ENCODE measurements at places on chromosomes 12 and 14. TPM values are rescaled to one million over a fixed set of nuclear protein-coding genes. Genes with fewer than 3 reads are reported as not detected.

Gene FOXN4
- total RNA-seq = 0.04 TPM

Gene IKZF4
- 2.8 TPM for total RNA-seq

Gene PTCSC3
- not detected for total RNA-seq

Gene SLC17A8
- total RNA-seq = 0.06 TPM

Gene NFE2
- 0.03 TPM for total RNA-seq

Gene SLC15A4
- total RNA-seq = 24.1 TPM

Gene LRFN5
- not detected for total RNA-seq

Gene ARHGAP9
- total RNA-seq = 0.60 TPM

Gene TTC6
- total RNA-seq = 0.45 TPM
